ENCODE measurements at places on chromosomes 11 and 22.

GRCh38 chr11:10808235-10808552 is 532 bp downstream of the EIF4G2 start:
- no peak for DNase-seq

GRCh38 chr22:49997251-49997599 is 15.3 kb downstream of the IL17REL start:
- DNase-seq = no peak

DNA sequence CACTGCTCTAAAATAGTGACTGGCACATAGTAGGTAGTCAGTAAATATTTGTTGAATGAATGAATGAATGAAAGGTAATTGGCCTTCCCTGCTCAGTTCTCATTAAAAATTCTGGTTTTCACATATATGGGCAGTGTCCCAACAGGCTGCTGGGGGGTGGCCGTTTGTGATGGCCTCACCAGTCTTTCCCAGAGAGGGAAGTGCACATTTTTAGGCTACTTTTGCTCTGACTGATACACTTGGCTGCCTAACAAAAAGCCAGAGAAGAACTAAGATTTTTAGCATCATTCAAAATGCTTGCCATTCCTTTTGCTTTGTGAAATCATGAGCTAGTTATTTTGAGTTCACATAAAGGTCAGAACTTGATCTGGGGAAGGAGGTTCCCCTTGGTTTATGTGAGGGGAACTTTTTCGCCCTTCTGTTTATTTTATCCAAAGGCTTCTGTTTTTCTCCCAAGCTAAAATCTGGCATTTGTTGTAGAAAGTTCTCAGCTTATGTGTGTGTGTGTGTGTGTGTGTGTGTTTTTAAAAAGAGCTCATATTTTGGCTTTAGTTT is 83.1 kb downstream of the PTPRJ start:
- DNase-seq = no peak

- DNase-seq = no peak
Observed at GRCh38 chr11:109424901-109425300, 2.9 kb downstream of the C11orf87 start.

- no peak for DNase-seq
Observed at GRCh38 chr22:43110927-43111623, 525 bp downstream of the BIK start.

DNA sequence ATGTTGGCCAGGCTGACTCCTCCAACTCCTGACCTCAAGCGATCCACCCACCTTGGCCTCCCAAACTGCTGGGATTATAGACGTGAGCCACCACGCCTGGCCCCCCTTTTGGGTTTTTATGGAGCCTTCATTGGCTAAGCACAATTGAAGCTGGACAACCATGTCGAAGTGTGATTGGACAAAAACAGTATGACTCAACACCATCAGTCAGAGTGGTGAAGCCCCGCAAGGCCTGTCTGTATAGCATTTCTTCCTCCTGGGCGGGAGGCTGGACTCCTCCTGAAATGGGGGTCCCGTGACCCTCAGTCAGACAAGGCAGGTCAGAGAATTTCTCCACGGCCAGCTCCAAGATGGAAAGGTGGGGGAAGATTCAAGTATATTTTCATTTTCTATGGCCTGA is 3.1 kb upstream of the PARVB start:
- no peak for DNase-seq

- no peak for DNase-seq
Observed at GRCh38 chr11:67315325-67315909, 12.1 kb downstream of the SSH3 start.

DNA sequence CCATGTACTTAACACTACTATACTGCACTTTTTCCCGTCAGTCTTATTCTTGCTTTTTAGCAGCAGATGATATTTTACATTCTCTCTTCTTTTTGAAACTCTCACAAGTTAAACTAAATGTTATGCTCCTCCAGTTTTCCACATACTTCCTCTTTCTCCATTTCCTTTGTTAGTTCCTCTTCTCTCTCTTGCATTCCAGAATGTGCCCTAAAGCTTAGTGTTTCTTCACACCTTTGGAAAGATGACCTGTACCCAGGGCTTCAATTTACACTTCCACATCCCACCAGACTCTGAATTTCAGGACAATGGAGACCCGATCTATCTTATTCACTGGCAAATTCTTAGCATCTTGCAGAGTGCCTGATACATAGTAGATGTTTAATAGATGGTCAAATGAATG is 51.8 kb downstream of the APIP start:
- no peak for DNase-seq

DNA sequence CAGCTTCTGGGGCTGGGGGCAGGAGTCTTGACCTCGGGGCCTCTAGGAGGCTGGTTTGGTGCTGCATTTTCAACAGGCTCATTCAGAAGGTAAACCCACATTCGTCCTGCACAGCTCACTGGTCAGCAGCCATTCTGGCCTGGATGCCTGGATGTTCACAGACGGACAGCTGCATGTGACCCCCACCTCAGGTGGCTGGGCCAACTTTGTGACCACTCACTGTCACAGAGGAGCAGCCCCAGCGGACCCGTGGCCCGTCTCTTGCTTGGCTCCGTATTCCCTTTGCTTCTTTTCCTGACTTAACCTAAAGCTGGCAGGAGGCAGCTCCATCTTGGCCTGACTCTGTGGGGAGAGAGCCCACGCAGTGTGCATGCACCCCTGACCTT is 8.2 kb downstream of the DGCR8 start:
- no peak for DNase-seq

DNA sequence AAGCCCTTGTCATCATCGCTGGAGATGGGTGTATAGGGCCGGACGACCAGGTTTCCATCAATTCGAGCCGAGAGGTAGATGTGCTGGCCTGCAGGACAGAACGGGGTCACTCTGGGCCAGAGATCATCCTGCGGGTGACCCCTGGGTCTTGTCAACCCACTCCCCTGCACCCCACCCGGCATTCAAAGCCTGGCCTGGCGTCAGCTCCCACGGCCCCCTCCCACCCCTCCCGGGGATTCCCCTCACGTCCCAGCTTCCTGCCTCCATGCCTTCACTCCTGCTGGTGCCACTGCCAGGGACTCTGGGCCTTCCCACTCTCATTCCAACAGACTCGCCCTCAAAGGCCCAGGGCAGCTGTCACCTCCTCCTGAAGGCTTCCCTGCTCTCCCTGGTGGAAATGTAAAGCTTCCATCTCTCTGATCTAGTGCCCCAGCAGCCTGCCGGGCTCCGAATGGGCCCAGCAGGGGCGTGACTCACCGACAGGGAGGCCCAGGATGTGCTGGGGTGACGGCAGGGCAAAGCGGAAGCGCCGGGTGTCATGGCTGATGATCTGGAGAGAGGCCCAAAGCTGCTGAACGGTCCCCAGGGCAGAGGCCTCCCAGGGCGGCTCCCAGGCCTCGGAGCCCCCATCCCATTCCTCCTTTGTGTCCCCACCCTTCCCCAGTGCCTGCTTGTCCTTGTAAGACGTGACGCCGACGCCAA is 9.3 kb downstream of the ATP5MGL start:
- no peak for DNase-seq

GRCh38 chr22:32005453-32005852 is 37.6 kb upstream of the SLC5A1 start:
- DNase-seq = no peak

GRCh38 chr11:108565653-108566052 is 27.9 kb downstream of the EXPH5 start:
- no peak for DNase-seq

DNA sequence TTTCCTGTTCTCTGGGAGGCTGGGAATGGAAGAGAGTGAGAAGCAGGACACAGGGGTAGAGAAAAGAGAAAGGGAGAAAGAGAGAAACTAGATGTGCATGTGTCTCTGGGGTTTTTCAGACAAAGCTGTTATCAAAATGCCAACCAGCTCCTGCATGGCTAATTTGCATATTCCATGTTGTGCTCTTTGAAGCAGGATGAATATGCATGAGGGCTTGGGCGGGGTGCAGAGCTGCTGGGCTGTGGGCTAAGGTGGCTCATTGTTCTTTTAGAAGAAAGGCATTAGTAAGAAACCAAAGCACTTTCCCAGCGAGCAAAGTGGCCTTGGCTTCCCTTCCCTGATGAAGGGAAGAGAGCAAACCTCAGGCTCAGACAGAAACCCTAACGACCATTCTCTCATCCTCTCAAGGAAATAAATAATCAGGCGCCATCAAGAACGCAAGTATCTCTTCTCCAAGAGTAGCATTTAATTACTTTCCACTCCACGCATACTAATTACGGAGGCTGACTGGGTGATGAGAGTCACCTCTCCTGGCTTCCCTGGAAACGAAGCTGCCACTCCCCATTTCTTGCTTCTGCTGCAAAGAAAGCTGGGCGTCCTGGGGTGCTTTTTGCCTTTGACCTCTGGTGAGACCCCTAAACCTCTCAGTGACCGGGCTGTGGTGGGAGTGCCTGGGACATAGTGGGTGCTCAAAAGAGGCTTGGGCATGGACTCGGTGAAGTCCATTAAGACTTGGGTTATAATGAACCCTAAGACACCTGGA is 54.2 kb downstream of the FEZ1 start:
- DNase-seq = no peak

DNA sequence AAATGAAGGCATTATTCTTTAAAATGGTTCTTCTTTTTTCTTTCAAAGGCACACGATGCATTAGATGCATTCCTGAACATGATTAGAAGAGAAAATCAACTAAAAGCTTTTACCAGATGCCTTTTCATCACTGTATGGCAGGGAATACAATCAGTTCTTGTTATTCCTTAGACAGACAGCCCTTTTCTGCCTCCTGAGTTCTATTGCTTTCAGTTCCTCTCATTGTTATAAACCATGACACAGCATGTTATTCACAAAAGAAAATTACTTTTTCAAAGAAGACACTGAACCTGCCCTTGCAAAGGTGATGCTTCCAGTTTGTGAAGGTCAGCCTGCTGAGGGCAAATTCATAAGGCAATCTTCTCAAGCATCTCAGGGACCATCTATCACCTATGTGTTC is 70.1 kb downstream of the FAM181B start:
- DNase-seq = no peak

- no peak for DNase-seq
Observed at GRCh38 chr11:66579017-66579606, 10.7 kb upstream of the CTSF start.

DNA sequence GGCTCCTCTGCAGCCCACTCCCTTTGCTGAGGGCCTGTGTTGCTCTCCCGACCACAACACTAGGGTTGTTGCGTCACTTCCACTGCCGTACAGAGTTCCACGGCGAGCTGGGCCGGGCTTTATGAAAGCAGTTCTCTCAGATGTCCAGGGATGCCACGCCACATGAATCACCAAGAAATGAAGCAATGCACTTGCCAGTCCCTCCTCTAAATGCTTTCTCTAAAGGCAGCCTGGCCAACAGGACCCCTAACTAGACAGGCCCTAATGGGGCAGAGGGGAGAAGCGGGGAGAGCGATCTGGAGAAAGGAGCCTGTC is 188.7 kb downstream of the CTTN start:
- no peak for DNase-seq

DNA sequence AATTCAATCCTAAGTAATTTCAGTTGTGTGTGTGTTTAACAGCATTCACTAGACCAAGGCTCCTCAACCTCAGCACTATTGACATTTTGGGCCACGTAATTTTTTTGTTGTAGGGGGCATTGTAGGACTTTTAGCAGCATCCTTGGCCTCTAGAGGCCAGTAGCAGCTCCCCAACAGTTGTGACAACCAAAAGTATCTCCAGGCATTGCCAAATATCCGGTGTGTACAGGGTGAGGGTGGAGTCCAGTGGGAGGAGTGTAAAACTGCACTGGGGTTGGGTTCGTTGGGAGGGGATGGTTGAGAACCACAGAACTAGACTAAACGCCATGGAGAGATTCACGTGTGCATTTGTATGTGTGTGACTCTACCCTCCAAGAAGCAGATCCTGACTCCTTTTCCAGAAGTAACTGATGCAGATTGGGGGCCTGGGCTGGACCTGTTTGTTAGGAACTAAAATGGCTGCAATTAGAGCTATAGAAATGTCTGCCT is 5.9 kb upstream of the PHF21A start:
- no peak for DNase-seq

DNA sequence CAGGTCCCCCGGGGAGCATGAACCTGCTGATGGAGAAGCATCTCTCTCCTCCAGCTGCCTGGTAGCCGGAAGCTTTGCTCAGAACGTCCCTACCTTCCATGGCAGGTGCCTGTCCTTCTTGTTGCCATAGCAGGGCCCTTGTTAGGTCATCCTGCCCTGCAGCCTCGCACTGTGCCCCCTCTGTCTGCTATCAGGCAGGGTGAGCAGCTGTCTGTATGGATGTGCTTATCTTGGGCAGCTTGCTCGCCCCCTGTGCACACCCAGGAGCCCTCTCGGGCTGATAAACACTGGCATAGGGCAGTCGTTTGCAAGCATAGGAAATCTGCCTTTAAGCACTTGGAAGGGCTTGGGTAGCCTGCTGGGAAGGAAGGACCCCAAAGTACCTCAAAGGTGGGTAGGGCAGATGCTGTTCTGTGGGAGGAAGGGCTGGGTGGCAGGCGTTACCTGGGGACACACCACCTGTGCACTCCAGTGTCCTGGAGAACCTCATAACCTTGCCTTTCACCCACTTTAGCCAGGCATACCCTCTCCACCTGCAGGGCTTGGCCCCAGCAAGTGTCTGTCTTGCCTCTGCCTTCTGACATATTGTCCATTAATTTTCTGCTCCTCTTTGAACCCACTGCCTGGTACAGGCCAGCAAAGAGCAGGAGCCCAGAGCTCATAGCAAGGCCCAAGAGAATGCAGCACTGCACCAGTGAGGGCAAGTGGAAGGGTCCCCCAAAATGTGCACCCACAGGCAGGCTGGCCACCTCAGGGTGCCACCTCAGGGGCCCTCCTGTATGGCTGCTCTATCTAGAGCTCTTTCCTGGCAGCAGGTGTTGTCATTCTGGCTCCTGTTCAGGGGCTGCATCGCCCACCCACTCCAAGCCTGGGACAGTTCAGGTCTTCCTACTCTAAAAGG is 8.0 kb upstream of the COMT start:
- no peak for DNase-seq

- DNase-seq = no peak
Observed at GRCh38 chr11:3977078-3977477, 117.5 kb upstream of the RRM1 start.

DNA sequence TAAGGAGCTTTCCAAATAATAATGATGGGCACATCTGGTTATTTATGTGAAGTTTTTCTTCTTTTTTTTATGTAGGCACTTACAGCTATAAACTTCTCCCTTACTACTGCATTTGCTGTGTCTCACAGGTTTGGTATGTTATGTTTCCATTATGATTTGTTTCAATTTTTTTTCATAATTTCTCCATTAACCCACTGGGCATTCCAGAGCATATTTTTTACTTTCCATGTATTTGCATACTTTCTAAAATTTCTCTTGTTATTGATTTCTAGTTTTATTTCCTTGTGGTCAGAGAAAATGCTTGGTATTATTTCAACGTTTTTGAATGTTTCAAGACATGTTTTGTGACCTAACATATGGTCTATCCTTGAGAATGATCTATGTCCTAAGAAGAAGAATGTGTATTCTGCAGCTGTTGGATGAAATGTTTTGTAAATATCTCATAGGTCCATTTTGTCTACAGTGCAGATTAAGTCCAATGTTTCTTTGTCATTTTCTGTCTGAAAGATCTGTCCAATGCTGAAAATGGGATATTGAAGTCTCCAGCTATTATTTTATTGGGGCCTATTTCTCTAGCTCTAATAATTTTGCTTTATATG is 362.1 kb downstream of the DDX10 start:
- no peak for DNase-seq
